Stimulated activated CD4-positive, alpha-beta T cell treated with anti-CD3 and anti-CD28 coated beads, Interleukin-15, amount 100 ng/mL, for 1 hour (primary cell): ENCODE measurements at places on chromosomes 4 and X.

- no peak for DNase-seq
Observed at GRCh38 chrX:1026263-1027015, 186.0 kb downstream of the CRLF2 start.

- no peak for DNase-seq
Observed at GRCh38 chr4:82367438-82368097, 6.2 kb downstream of the HNRNPD start.

DNA sequence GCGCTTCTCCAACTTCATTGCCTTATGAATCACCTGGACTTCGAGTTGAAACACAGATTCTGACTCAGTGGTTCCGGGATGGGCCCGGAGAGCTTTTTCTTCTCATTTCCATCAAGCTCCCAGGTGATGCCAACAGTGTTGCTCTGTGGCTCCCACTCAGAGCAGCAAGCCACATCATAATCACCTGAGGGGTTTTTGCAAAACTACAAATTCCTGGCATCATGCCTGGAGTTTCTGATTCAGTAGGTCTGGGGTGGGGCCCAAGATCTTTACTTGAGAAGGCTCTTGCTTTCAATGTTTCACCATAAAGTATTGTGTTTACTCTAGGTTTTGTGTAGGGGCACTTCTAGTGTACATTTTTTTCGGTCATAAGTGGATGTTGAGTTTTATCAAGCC, 7.0 kb downstream of the MTM1 start:
- peak; percentile 21 for DNase-seq

DNA sequence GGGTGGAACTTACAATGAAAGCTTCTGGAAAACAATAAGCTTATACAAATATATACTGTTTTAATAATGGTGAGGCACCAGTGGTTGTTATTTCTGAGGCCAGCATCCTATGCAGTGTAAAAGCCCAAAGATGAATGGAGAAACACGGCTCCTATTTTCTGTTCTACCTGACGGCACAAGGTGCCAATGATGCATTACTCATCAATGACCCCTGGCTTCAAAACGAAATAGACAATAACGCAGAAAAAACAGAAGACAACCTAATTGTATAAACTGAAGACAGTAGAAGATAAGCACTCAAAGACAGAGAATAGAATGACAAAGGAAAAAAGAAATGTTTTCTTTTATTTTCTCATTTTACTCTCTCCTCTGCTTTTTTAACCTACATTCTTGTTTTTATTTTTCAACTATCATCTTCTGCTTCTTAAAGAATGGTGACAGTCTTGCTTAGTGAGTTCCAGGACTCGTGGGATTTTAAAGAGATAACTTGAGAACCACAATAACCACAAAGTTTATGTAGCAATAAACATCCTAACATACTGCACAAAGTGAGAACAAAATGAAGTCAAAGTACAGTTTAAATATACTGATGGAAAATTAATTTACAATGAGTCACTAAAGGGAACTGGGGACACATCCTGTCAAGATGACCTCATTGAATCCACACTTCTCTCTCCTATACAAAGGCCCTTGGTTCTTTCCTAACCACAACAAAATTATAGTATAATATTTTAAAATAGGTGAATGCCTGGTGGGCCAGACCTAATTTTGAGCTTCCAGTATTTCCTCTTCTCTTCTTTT, 169.8 kb downstream of the BTC start:
- DNase-seq: no peak

- no peak for DNase-seq
Observed at GRCh38 chr4:40963897-40964478, 214.2 kb downstream of the NSUN7 start.

DNA sequence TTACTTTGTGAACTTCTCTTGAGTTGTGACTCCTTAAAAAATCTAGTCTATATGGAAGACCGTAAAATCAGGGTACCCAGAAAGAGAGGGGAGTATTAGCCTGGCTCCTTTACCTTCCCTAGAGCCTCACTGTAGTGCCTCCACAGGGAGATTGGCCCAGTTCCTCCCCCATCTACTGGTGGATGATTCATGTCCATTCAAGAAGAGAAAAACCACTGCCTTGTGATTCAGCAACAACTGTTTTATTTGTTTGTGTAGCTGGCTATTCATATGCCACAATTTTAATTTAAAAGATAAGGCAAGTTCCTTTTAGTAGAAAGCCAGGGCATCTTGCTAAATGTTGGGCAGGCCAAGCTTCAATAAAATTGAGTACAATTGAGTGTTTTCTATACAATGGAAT, 221.8 kb upstream of the KCNIP4 start:
- no peak for DNase-seq

- no peak for DNase-seq
Observed at GRCh38 chr4:155608225-155608885, 58.3 kb upstream of the GUCY1A1 start.

DNA sequence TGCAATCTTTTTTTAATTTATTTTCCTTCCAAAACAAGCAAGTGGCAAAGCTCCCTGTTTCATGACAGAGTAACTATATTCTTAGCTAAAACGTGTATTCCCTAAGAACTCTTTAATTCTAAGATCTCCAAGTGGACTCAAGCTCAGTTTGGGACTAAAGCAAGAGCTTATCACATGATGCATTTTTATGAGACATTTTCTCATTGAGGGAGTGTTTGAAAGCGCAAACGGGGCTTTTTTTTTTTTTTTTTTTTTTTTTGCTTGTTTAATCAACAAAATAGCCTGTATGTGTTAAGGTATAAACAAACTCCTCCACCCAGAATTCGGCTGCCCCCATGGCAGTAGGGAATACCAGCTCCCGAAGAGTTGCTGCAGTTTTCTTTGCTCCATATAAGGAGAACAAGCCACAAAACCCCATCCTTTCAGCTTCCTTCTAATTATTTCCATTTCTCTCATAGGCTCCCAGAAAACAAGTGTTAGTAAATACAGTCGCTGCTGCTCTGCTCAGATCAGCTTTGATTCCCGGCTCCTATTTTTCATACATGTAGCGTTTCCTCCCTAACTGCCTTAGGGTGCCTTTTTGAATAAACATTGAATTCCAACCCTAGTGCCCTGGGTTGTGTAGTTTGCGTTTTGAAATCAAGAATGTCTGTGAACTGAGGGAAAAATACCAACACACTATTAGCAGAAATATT, 669 bp upstream of the PPARGC1A start:
- no peak for DNase-seq

GRCh38 chrX:123773258-123773988, 40.6 kb upstream of the THOC2 start:
- DNase-seq: no peak

DNA sequence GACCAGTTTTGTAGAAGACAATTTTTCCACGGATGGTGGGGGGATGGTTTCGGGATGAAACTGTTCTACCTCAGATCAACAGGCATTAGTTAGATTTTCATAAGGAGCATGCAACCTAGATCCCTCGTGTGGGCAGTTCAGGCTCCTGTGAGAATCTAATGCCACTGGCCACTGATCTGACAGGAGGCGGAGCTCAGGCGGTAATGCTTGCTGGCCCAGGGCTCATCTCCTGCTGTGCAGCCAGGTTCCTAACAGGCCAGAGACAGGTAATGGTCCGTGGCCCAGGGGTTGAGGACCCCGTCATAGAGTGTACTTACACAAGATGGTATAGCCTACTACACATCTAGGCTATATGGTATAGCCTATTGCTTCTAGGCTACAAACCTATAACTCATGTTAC, 7.0 kb downstream of the TEX11 start:
- DNase-seq: no peak
